ENCODE measurements at places on chromosomes 7 and 10.

DNA sequence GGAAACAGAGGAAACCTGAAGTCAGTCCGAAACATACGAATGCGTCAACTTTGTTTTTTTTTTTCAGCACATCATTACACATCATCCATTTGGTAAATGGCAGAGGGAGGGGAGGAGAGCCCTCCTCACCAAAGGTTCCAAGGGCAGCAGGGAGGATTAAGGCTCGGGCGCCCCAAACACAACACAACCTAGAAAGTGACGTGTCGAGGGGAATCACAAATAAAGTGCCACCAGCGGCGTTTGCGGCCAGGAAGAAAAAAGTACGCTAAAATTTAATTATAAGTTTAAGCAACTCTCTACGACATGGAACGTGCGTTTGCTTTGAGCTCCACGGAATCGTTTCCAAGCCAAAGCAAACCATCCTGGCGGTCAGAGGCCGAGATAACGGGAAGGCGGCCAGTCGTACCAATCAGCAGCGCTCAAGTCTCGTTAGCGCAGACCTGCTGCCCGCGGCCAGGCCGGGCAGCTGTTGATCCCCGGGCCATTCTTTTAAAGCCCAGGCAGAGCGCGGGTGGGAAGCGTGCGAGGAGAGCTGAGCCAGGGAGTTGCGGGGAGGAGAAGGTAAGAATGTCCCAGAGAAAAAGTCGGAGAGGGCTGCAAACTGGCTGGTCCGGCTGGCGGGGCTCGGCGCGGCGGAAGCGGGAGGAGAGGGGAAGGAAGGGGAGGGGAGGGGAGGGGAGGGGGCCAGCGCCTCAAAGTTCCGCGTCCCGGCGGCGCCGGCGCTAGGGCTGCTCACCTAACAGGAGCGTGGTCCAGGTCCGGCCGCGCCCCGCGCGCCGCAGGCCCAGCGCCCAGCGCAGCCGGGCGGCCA is 719 bp downstream of the DPY19L1 start:
- no peak for DNase-seq

- DNase-seq, result no peak
These were observed 527 bp downstream of the HOXA1 start for GRCh38 chr7:27095050-27095896.

GRCh38 chr7:117564080-117564479 is 84.3 kb downstream of the CFTR start:
- no peak for DNase-seq

DNA sequence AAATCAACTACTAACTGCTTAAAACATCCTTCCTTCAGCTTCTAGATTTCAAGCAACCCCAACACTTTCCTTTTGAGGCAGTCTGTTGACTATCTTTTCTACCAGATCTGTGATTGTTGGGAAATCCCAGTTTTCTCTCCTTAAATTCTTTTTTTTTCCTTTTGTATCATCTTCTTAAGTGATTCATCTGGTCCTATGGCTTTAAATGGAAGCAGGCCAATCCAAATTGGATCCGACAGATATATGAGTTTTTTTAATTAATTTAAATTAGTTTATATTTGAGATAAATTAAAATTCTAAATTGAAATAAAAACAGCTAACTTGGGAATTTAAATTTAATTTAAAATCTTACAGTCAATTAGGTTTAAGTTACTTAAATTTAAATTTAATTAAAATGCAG is 151.2 kb upstream of the PCLO start:
- DNase-seq, result no peak

GRCh38 chr7:151411551-151411950 is 1.7 kb upstream of the WDR86 start:
- DNase-seq, result no peak

- no peak for DNase-seq
These were observed 82.9 kb downstream of the OTUD1 start for GRCh38 chr10:23521735-23522134.

DNA sequence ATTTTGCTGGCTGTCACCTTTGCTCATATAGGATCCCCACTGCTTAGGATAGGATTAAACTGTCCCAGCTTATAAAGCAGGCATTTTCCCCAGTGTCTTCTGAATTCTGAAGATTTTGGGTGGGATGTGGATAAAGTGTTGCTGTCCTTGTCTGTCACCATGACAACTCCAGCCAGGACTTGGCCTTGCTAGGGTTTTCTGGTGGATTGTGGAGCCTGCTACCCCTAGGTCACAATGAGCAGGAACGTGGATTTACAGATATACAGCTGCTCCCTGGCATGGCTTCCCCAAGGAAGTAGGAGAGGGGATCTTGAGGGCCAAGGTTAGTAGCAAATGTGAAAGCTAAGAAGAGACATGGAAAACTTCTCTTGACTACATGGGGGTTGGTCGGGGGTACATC is 220.7 kb downstream of the WDR11 start:
- no peak for DNase-seq

GRCh38 chr10:118259288-118259906 is 82.7 kb downstream of the FAM204A start:
- peak; percentile 2 for DNase-seq

- no peak for DNase-seq
These were observed 80.2 kb downstream of the VWDE start for GRCh38 chr7:12323415-12323814.

DNA sequence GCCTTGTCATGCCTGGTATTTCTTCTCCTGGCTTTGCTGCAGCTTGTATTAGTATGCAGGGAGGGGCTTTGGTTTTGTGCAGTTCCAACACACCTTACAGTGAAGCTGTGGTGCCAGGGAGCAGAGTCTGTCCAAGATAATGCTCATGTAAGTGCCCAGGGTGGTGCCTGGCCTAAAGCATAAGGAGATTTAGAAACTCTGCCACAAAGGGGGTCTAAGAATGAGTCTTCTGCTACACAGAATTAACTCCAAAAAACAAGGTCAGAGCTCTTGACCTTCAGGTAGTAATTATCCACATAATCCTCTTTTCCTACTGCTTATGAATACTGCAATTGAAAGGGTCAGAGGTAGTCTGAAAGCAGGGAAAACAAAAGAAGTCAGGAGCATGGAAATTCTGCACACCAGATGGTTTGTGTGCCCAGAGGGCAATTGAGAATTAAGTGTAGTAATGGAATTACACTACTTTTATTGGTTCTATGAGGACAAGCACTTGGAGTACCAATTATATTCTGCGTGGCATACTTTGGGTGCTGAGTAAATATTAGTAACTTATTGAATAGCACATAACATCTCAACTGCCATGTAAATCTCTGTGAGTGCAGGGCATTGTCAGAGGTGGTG is 121.5 kb downstream of the KAT6B start:
- DNase-seq, result no peak

- no peak for DNase-seq
These were observed 86.9 kb upstream of the GNA12 start for GRCh38 chr7:2931034-2931415.

DNA sequence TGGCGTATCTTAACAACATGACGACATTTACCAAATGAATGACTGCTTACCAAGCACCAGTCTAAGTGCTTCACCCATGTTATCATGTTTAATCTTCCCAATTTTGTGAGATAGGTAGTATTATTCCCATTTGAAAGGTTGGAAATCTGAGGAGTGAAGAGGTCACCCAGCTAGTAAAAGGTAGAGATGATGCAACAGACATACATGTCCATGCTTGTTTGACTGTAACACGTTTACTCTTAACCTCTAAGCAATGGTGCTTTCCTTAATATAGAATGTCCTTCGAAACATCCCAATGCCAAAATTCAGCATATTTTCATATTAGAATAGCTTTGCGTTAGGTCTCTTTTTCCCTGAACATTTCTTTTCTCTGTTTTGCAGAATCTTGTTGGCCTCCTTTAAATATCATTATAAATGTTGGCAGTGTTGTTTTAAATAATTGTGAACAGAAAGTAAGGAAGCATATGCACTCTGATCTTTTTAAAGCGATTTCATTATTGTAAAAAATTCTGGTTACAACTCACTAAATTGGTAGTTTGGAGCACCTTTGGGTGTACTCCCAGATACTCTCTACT is 722.8 kb downstream of the AUTS2 start:
- no peak for DNase-seq

GRCh38 chr10:102401735-102402511 is 6.4 kb downstream of the NFKB2 start:
- no peak for DNase-seq

DNA sequence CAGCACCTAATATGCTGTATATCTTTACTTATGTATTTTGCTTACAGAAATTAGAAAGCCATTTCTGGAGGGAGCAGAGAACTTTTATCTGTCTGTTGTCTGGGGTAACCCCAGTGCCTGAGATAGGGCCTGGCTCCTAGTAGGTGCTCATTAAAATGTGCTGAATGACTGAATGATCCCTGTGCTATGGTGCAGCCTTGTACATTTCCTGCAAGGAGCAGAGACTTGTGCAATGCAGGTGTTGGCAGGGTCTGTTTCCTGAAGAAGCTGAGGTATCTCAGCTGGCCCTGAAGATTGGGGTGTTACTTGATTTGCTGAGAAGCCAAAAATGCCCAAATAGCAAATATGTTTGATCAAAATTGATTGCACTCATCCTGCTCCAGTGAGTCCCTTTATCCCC is 65.5 kb downstream of the RAMP3 start:
- no peak for DNase-seq

GRCh38 chr10:33735464-33735923 is 401.0 kb upstream of the NRP1 start:
- DNase-seq, result no peak

GRCh38 chr10:46239247-46239646 is 47.5 kb upstream of the ANTXRL start:
- DNase-seq, result no peak

DNA sequence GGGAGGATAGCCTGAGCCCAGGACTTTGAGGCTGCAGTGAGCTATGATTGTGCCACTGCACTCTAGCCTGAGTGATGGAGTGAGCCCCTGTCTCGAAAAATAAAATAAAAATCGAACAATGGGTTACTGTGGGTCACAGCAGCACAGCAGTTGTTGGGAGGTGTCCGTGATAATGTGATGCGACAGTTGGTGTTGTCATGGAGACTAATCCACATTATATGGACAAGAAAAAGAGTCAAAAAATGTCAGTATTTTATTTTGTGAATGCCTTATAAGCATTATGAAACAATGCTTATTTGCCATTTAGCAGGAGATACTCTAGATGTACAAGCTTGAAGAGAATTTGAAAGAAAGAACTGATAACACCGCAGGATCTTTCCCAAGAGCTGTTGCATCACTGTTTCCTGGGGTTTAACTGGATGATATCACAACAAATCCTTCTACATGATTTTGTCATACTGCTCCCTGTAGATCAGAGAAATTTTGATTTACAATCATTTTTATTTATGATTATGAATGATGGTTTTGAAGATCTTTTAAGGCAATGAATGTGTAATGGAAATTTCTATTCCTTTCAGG is 195.4 kb downstream of the BAMBI start:
- no peak for DNase-seq

- no peak for DNase-seq
These were observed 98.8 kb upstream of the COL1A2 start for GRCh38 chr7:94295850-94296249.

DNA sequence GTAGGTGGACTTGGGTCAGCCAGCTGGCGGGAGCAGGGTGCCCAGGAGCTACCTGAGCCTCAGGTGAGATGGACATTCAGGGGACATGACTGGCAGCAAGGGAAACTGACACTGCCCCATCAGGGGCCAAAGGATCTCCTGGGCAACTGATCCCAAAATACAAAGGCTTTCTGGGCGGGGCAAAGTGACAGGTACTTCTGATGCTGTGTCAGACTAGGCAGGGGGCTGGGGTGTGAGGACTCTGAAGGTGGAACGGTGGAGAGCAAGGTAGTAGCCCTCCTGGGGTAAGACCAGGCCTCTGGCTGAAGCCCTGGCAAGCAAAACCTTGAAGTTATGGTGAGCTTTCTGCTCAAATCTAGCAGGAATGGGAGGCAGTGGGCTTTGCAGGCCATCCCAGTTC is 4.4 kb downstream of the OPN4 start:
- DNase-seq, result no peak

DNA sequence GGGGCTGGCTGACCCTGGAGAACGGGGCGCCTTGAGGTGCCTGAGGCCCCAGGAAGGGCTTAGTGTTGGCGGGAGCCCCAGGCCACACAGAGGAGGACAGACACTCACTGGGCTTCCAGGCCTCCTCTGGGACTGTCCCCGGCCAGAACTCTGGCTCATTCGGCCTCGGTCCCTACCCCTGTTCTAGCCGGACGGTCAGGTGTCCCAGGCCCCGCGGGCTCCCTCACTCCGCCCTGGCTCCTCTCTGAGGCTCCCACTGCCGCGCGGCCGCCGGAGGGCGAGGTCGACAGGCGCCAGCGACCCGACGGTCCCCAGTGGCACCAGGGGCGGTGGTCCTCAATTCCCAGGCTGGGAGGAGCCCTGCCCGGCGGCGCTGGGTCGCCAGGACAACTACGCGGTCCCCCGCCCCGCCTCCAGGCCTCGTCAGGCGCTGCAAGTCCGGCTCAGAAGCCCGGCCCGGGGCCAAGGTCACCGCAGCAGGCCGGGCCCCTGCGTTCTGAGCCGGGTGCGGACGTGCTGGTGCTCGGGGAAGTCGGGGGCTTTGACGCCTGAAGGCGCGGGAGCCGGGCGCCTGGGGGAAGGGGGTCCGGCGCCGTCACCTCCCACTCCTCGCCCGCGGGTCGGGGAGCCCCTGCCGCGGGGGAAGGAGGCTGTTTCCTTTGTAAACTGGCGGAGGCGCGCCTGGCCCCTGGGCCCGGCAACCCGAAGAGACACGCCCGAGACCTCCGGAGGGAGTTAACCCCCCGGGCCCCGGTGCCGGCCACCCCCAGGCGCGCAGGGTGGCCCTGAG is 1.1 kb upstream of the PWWP2B start:
- DNase-seq, result peak; percentile 30

DNA sequence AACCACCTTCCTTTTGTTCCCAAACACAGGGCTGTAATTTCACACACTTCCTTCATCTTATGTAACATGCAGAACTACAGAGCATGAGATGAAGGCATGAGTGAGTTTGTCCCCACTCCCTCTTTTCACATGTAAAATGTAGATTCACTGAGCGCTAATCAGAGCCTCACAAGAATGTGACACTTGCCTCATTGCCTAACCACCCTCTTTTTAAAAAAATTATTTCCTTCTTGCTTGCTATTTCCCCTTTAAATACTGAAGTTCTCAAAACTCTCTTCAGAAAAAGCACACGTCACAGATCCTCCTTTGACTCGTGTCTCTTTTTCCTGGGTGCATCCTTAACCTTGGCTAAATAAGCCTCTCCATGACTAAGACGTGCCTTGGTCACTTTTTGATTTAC is 121.2 kb upstream of the TARP start:
- DNase-seq, result no peak

All from stimulated activated CD4-positive, alpha-beta T cell treated with anti-CD3 and anti-CD28 coated beads, Interleukin-1b, Interleukin-23, amount 100 ng/mL, for 4 hours (primary cell).